ENCODE measurements at places on chromosomes 7 and 10. TPM values are rescaled to one million over a fixed set of nuclear protein-coding genes. Genes with fewer than 3 reads are reported as not detected.

PPP1R9A gene
- total RNA-seq = 11.8 TPM

TMEM236 gene
- not detected for total RNA-seq

SPDYE6 gene
- not detected for total RNA-seq

VPS37D gene
- total RNA-seq = 8.5 TPM

Data from mesangial cell (primary cell).